ENCODE measurements at places on chromosomes 16 and 17. TPM values are rescaled to one million over a fixed set of nuclear protein-coding genes. Genes with fewer than 3 reads are reported as not detected.

GRCh38 chr17:42249681-42250446, 26.3 kb downstream of the STAT5B start:
- DNase-seq = no peak

DNA sequence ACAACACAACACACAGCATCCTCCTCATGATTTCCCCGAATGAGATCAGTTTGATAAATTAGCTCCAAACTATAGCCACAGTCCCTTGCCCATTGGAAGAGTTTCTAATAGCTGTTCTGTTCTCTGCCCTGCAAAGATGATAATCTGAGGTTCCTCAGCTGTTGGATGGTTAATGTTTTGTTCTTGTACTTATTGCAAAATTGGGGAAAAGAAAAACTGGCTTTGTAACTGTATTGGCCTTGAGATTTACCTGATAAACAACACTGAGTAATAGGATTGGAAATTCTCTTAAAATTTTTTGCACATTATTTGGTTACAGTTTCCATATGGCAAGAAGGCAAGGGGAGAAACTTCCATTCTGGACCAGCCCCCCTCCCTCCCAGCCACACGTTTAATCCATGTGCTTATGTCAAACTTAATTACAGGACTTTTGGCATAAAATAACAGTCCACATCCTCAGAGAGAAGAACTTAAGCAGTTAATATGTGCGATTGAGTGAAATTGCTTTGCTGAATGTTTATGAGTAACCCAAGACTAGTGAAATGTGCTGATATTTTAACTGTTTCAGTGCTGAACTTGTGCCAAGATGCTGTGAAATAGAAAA, 119.1 kb upstream of the ZFHX3 start:
- DNase-seq = no peak

GRCh38 chr16:82280867-82281266, 110.8 kb upstream of the MPHOSPH6 start:
- DNase-seq = no peak

DNA sequence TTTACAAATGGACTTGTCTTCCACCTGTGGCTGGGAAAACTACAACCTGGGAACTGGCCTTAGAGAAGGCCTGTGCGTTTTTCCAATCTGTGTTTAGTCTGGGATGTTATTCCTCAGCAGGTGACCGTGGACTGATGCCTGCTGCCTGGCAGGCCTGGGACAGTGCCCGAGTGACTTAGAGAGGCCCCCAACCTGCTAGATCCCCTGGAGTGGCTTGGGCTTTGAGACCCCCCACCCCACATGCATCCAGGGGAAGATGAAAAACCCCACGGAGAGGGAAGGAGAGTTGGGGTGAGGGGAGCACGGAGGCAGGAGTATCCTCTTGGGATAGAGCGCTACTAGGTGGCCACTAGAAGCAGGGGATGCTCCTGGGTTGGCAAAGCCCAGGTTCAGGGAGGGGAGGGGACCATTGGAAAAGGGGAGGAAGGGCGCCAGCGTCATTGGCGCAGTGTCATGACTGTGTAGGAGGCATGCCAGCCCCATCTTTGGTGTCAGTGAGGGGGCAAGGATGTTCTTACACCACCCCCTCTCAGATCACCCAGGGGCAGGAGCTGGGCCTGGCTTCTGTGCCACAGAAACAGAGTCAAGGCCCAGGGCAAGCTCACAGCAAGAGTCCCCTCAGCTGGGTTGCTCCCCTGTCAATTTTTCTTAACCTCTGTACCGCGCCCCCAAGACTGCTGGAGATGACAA, 54.1 kb downstream of the MEAK7 start:
- DNase-seq = no peak

- DNase-seq = no peak
These were observed 6.1 kb downstream of the SLC35G3 start for GRCh38 chr17:35188111-35188510.

GRCh38 chr16:275786-276232, at the start of gene RGS11:
Gene RGS11, minus strand, starts transcription at chr16:275944. Its CDS starts 33 bp downstream, at chr16:275911.
- no peak for DNase-seq

- DNase-seq = no peak
These were observed 68.1 kb downstream of the SEC14L1 start for GRCh38 chr17:77208856-77209255.

- DNase-seq = no peak
These were observed 37.4 kb downstream of the CLEC16A start for GRCh38 chr16:10981697-10982216.

- peak; percentile 81 for DNase-seq
These were observed at the start of gene HYDIN for GRCh38 chr16:71230122-71230845. Gene HYDIN, minus strand, starts transcription at chr16:71230722. Its CDS starts 43,827 bp downstream, at chr16:71186895.

DNA sequence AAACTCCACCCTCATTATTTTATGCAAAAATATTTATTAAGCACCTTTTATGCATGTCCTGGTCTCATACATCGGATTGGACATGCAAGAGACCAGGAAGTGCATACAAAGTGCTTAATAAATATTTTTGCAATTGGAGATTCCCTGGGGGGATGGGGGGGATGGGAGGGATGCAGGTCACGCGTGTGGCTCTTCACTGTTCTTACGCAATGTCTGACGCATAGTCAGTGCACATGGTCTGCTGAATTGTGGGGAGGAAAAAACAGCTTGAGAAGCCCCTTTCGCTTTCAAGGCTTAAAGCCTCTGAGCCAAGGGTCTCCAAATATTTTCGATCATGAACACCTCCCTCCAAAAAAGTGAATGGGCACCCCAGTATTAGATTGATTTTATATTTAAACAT, 96.7 kb upstream of the XYLT1 start:
- DNase-seq = no peak

DNA sequence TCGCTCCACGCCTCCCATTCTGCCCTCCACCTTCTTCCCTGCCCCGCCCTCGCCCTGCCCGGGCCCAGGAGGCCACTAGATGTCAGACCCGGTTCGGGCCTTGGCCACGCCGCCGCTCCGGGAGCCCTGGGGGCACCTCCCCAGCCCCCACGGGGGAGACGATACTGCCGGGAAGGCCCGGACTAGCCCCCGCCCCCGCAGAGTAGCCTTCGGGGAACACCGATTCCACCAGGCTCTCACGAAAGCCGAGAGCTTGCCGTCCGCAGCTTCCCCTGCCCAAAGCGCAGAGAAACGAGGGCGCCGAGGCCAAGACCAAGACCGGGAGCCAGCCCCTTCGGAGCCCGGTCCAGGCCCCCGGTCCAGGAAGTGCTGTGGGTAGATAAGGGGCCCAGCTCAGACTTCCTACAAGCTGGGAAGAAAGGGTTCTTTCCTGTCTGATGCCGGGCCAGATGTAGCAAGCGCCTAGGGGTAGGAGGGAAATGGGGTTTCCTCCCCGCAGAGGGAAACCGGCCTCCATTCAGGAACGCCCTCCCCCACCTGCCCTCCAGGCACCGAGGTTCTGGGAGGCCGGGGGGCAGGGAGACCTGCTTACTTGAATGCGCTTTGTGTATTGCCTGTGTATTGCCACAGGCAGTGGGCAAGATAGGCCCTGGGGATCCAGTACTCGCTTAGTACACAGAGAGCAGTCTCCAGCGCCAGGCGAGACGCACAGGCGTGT, 806 bp upstream of the CYB561 start:
- peak; percentile 77 for DNase-seq

GRCh38 chr16:67184995-67185650, 1.4 kb upstream of the MATCAP1 start:
- DNase-seq = peak; percentile 91

DNA sequence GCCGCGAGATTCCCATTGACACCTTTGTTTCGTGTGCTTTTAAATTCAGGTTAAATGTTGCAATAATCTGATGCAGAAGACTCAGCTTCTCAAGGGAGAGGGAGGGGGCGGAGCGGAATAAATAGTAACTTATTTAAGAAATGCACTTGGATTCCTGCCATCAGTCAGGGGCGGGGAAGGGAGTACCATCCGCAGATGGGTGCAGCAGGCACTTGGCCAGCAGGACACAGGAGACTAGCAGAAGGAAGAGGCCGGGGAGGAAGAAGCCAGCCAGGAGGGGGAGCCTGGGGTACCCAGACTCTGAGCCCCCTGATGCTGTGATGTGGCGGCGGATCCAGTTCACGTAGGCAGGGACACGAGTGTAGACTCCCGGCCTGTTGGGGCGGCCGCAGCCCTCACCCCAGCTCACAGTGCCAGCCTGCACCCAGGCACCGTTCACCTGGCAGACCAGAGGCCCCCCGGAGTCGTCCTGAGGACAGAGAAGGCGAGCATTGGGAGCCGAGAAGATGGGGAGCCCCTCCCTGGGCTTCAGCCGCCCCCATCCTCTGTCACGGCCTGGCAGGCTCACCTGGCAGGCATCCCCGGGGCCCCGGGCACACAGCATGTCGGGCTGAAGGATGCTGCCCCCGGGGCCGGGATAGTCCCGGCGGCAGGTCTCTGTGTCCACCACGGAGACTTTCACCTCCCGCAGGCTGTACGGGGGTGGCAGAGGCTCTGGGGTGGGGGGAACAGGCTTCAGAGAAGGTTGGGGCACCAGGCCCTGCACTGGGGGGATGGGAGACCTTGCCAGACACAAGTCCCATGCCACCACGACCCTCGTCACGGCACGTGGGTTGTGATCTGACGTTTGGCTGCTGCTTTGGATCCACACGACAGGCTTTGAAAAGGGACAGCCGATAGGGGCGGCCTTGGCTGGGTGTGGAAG, 3.2 kb downstream of the TPSG1 start:
- no peak for DNase-seq

DNA sequence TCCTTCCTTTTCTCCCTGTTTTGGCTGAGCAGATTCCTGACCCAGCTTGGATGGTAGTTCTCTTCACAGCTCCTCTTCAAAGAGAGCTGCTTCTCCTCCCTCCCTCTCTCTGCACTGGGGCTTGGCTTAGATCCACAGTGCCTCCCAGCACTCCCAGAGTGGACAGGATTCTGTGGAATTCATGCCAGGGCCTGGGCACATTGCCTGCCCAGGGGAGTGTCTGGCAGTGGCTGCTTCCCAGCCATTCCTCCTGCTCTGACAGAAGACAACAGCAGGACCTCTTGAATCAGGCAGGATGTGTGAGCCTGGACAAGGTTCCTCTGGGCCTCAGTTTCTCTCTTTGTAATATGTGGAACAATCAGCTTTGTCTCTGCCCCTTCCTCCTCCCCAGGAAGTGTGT, 4.5 kb upstream of the MMP28 start:
- DNase-seq = peak; percentile 88

DNA sequence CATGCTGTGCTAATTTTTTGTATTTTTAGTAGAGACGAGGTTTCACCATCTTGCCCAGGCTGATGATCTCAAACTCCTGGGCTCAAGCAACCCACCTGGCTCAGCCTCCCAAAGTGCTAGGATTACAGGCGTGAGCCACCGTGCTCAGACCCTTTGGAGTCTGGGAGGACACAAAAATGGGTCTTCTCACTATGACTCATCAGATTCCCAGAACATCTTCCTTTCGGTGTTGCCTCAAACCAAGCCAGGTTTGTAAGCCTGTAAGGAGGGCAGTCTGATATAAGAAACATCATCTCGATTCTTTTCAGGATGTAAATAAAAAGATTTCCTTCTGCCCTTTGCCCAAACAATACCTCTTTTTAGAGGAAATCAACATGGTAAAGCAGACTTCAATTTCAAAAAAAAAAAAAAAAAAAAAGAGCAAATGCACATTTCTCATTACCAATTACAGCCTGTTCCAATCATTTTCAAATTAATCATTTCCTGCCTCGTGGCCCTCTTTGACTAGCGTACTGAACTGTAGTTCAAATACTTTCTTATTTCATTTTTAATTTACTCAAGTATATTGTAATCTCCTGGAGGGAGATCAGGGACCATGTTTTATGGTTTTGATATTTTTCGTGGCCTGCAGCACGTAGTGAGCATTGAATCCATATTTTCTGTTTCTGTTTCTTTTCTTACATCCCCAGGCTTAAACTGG, 409.6 kb downstream of the GRIN2A start:
- DNase-seq = no peak

- DNase-seq = no peak
These were observed 105.0 kb downstream of the XYLT1 start for GRCh38 chr16:17365591-17366298.

- no peak for DNase-seq
These were observed 44.6 kb upstream of the SLC38A10 start for GRCh38 chr17:81339534-81340296.

DNA sequence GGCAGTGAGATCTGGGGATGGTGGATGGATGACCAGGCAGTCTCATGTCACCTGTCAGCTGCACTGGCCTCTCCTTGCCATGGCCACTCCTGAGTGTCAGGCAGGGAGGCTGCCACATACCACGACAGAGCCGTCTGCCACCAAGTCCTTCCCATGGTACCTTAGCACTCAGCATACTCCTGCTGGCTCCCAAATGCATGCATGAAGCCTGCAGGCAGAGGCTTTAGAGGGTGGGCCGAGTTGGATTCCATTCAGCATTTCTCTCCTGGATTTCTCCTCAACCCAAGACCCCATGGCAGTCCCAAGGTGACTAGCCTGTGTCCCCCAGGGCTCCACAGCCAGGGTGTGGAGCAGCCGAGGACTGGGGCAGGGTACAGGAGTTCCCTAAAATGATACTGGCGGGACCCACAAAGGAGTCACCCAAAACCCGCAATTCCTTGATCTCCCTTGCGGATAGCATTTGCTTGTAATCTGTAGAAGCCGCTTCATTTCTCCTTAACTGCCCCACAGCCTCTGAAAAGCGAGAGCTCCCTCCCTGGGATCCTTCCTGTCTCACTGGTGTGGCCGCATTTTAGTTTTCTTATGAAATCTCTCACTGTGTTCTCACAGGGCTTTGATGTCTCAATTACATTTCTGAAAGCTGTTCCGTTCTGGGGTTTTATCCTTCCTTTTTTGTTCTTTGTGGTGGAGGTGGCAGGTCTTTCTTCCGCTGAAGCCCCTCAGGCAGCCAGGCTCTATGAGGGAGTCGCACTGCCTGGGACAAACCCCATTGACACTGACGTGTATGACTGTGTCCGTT, 141.4 kb downstream of the SOCS1 start:
- no peak for DNase-seq

- DNase-seq = no peak
These were observed 104.4 kb upstream of the CACNG5 start for GRCh38 chr17:66730461-66730923.

- DNase-seq = no peak
These were observed 439.5 kb downstream of the WWOX start for GRCh38 chr16:78538919-78539318.

DNA sequence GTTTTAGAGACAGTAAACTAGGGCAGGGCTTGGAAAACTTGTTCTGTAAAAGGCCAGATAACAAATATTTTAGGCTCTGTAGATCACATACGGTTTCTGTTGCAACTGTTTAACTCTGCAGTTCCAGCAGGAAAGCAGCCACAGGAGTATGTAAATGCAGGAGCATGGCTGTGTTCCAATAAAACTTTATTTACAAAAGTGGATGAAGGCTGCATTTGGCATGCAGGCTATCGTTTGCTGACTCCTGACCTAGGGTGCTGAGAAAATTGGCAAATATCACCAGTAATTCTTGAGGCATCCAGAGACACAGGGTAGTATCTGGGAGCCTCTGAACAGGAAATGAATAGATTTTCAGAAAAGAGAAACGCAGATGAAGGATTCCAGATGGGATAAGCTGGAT, 274.0 kb downstream of the MAF start:
- DNase-seq = no peak

Gene ADAD2
- 0.15 TPM for total RNA-seq

Gene MYH8
- total RNA-seq = not detected

Gene ASGR2
- total RNA-seq = 0.96 TPM

Gene PYDC1
- not detected for total RNA-seq

Gene DPEP3
- total RNA-seq = 0.29 TPM

Gene SERPINF2
- total RNA-seq = 30.1 TPM

Gene PIK3R5
- total RNA-seq = 28.6 TPM

Gene VASN
- 14.8 TPM for total RNA-seq

Gene HSD17B1
- 1.8 TPM for total RNA-seq

Gene NXPH3
- 4.5 TPM for total RNA-seq

Gene UBE2I
- total RNA-seq = 67.8 TPM
